ENCODE measurements at places on chromosomes 1 and 21. TPM values are rescaled to one million over a fixed set of nuclear protein-coding genes. Genes with fewer than 3 reads are reported as not detected.

GRCh38 chr1:36612881-36613280, 130.2 kb upstream of the CSF3R start:
- no peak for DNase-seq

GRCh38 chr1:111570781-111571181, 48.8 kb upstream of the RAP1A start:
- no peak for DNase-seq

- DNase-seq: no peak
Observed at GRCh38 chr21:37207441-37208009, 59.6 kb downstream of the VPS26C start.

DNA sequence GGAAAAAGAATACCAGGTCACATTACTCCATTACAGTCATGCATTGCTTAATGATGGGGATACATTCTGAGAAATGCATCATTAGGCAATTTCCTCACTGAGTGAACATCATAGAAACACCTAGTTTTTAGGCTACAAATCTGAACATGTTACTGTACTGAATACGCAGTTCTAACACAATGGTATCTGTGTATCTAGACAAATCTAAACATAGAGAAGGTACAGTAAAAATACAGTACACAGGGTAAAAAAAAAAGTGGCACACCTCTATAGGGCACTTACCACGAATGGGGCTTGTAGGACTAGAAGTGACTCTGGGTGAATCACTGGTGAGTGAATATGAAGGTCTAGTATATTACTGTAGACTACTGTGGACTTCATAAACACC, 115.7 kb downstream of the AKT3 start:
- no peak for DNase-seq

- DNase-seq: no peak
Observed at GRCh38 chr21:44709426-44710293, 1.7 kb downstream of the TSPEAR start.

DNA sequence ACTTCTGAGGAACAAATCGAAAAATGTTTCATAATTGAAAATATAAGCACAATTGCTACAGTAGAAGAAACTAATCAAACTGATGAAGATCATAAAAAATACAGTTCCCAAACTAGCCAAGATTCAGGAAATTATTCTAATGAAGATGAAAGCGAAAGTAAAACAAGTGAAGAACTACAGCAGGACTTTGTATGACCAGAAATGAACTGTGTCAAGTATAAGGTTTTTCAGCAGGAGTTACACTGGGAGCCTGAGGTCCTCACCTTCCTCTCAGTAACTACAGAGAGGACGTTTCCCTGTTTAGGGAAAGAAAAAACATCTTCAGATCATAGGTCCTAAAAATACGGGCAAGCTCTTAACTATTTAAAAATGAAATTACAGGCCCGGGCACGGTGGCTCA, 30.6 kb downstream of the IFNAR1 start:
- DNase-seq: no peak

DNA sequence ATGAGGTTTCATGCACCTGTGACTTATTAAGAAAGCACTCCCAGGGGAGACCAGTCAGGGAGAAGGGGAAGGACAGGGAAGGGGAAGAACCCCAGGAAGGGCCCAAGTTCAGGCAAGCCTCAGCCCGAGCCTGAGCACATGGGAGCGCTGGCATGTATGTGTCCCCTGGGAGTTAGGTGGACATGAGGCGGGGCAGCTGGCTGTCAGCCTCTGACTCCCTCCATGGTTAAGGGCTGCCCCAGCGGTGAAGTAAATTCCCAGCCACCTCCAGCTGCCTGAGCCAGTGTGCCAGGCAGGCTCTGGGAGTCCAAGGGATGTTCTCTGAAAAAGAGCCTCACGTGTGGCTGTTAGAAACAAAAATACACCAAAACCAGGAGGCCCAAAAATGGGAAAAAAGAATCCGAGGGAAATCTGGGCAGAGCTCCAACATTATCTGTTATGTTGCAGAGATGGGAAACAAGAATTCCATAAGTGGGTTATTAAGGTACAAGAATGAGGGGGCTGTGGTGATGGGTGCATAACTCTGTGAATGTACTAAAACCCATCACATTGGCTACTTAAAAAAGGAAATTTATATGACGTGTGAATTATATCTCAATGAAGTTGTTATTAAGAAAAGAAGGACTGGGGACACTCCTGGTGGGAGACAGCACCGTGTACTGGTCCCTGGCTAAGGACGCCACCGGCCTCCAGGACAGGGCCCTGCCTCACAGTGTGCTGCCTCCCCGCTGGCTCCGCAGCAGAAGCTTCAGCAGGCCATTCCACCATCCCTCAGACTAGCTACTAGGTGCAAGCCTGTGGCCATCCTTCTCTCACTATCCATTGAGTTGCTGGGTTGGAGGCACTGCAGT, 18.7 kb downstream of the DMRTB1 start:
- DNase-seq: no peak

- peak; percentile 1 for DNase-seq
Observed at GRCh38 chr1:2795926-2796325, 5.6 kb downstream of the TTC34 start.

DNA sequence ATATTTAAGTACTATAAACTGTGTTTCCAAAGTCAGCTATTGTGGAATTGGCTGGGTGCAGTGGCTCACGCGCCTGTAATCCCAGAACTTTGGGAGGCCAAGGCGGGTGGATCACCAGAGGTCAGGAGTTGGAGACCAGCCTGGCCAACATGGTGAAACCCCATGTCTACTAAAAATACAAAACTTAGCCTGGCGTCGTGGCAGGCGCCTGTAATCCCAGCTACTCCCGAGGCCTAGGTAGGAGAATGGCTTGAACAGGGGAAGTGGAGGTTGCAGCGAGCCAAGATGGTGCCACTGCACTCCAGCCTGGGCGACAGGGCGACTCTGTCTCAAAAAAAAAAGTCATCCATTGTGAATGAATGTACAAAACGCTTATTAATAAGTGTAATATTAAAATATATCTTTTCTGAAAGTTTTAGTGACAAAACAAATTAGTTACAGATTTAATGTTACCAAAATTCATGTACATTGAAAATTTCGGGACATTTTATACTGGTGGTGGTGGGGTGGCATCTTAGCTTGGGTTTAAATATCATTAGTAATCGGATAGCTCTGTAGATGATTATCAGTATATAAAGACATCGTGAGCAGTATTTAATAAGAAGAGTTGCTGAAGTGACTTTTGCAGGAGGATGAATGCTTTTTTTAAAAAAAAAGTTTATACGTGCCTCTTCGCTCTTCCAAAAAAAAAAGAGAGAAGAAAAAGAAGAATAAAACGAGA, 503 bp upstream of the SRSF11 start:
- no peak for DNase-seq

DNA sequence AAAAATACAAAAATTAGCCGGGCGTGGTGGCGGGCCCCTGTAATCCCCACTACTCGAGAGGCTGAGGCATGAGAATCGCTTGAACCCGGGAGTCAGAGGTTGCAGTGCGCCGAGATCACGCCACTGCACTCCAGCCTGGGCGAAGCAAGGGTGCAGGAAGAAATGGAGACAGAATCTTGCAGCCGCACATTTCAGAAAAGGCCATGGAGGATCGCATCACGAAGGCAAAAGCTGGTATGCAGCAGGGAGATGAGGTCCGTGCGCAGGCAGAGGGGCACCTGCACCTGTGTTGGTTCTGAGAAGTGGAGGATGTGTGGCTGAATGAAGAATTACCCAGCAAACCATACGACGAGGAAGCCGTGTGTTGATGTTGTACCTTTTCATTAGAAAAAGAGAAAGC, 53.0 kb upstream of the ABCG1 start:
- DNase-seq: no peak

- peak; percentile 59 for DNase-seq
Observed at GRCh38 chr1:220882061-220882891, 3.0 kb downstream of the HLX start.

- peak; percentile 60 for DNase-seq
Observed at GRCh38 chr1:33897092-33897725, 33.3 kb downstream of the HMGB4 start.

DNA sequence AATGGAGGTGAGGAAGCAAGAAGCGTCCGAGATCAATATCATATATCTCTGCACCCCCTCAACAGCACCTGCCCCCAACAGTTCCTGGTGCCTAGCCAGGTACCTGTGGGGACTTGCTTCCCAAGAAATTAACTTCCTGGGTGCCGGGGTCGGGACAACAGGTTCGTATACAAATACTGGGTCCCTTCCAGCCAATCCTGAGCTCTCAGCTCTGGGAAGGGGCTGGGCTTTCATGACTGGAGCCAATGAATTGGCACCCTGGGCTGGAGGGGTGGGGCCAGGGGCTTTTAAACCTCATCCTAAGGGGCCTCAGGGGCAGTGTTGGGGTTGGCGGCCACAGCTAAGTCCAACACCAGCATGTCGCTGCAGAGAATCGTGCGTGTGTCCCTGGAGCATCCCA, at the start of gene PADI3:
TSS of gene PADI3 (plus strand) at position 318 of the 400 bp plus-strand sequence. CDS start at position 358, 40 bp downstream.
- DNase-seq: no peak

DNA sequence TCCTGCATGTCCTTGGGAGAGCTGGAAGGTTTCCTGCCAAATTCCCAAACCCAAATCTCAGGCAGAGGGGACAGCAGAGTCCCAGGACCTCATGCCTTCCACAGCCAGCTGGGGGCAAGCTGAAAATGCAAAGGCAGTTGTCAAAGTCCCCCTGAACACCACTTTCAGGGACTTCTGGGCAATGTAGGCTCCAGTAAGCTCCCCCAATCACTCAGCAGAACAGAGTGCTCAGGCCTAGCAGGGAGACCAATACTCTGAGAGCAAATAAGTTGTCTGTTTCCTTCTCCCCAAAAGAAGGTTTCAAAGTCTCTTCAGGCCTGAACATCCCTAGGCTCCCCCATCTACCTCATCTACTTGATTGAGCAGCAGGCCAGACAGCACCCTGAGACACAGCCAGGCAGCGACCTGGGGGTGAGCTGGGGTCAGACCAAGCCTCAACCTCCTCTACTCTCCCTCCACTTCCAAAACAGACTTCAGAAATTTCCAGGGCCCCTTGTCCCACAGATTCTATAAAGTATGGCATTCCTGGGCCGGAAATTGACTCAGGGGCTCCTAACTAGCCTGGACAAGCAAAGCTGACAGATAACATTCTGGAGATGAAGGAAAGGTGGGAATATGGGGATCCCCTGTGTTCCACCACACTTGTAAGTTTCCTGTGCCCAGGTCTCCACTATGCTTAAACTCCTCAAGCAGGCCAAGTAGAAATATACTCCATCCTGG, 1.9 kb downstream of the SLC9A1 start:
- DNase-seq: no peak

DNA sequence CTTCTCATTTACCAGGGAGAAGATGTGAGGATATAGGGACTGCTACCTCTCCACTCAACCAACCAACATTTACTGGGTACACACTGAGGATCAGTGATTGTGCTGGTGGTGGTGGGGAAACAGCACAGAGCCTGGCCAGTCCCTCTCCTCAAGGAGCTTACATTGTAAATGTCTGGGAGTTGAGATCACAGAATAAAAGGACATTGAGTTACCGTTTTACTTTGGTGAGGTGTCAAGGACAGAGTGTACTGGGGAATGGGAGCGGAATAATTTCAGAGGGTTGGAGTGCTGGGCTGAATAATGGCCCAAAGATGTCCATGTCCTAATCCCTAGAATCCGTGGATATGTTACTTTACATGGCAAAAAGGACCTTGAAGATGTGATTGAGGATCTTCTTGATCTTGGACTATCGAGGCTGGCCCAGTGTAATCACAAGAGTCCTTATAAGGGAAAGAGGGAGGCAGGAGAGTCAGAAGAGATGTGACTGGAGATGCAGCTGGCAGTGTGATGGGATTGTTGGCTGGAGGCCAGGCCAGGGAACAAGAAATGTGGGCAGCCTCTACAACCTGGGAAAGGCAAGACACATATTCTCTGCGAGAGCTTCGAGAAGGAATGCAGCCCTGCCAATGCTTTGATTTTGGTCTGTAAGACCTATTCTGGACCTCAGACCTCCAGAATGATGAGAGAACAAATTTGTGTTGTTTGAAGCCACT, 26.6 kb upstream of the RWDD3 start:
- DNase-seq: no peak

- no peak for DNase-seq
Observed at GRCh38 chr21:41852929-41853320, 26.2 kb downstream of the PRDM15 start.

DNA sequence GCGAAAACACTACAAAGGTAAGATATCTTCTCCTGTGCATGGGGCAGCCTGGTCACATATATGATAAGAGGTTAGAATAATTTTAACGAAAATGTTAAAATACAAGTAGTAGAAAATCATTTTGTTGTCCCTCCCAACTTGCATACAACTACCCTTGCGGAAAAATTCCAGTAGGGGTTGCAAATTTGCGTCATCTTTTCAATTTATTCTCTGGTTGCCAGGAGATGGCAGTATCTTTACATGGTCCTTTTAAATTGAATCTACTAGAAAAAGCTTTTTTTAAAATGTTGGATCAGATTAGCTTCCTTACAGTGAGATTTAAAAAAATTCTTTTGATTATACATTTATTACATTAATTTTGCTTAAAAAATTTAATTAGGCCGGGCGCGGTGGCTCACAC, 10.9 kb downstream of the S100PBP start:
- no peak for DNase-seq

DNA sequence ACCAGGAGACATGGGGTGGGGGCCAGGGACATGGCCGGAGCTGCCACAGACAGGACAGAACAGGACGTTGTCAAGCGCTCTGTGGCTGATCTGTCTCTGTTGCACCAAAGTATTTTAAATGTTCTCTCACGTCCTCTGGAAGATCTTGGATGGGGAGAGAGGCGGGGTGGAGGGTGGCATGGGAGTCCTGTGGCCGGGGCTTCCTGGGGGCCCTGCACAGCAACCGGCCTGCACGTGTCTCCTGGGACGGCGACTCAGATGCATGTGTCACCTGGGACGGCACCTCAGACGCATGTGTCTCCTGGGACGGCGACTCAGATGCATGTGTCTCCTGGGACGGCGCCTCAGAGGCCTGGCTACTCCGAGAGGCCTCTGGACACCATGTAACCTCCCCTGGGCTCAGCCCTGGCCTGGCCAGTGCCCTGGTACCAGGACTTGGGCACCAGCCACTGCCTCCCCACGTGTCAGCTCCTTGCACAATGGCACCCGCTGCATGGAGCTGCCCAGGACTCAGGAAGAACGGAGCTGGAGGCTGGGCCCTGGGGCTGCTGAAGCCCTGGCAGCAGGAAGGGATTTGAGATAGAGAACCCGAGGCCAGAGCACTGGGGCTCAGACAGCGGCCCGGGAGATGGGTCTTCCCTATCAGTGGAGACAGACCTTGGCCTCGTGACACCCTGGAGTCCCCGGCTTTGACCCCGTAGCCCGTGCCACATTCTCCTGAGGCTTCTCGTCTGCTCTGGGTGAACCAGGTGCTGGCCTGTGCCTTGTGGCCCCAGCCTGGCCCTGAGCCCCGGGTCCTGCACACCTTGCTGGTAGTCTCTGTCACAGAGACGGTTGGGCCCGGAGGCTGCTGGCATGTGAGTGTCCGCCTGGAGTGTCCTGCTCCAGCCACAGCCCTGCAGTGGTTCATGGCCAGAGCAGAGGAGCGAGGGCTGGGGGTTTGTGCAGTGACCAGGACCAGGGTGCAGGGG, 14.7 kb upstream of the SLC19A1 start:
- no peak for DNase-seq

The NEXN gene
- 370 TPM for total RNA-seq

The PPP1R12B gene
- total RNA-seq: 636 TPM

The LCE1F gene
- total RNA-seq: not detected

The ARID1A gene
- 29.4 TPM for total RNA-seq

The IFI44L gene
- 3.3 TPM for total RNA-seq

The PROK1 gene
- not detected for total RNA-seq

The ECM1 gene
- 16.7 TPM for total RNA-seq

The CLDN17 gene
- not detected for total RNA-seq

The NR0B2 gene
- 5.1 TPM for total RNA-seq

The ERVH48-1 gene
- total RNA-seq: not detected

The OLIG2 gene
- not detected for total RNA-seq

The PRKCZ gene
- 13.5 TPM for total RNA-seq

The FLG gene
- total RNA-seq: not detected

The DPYD gene
- 10.3 TPM for total RNA-seq

The NFASC gene
- 11.1 TPM for total RNA-seq
